ENCODE measurements at places on chromosomes 4 and X.

DNA sequence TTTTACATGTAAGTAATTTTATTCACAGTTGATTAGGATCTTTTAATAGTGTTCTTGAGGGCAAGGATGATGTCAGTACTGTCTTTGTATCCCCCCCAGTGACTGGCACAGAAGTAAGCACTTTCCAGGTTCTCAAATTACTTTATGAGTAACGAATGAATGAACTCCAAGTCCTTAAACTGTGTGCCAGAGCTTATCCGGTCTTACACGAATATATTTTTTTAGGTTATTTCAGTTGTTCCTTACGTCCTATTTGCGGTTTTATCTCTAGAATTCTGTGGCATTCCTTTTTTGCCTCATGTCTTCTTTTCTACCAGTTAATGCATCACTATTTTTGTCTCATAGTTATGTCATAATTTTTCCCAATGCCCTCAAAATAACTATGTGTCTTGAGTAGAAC lies 106.9 kb upstream of the MID1IP1 start:
- no peak for DNase-seq

DNA sequence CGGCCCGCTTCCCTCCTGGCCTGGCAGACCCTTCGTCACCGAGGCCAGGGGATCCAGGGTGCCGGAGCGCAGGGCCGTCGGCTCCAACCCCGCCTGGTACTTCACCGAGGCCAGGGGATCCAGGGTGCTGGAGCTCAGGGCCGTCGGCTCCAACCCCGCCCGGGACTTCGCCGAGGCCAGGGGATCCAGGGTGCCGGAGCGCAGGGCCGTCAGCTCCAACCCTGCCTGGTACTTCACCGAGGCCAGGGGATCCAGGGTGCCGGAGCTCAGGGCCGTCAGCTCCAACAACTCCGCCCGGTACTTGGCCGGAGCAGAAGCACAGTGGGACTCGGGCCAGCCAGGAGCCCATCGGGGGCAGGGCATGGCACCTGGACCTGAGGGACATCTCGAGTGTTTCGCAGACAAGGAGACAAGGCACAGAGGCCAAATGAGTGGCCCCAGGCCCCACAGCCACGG lies 85.1 kb downstream of the FAM53A start:
- no peak for DNase-seq

- no peak for DNase-seq
Observed at GRCh38 chrX:69221239-69222102, 56.2 kb upstream of the PJA1 start.

GRCh38 chrX:21781525-21781924 lies 23.6 kb upstream of the SMPX start:
- no peak for DNase-seq

- DNase-seq, result no peak
Observed at GRCh38 chrX:126165721-126166461, at the start of gene DCAF12L2. DCAF12L2 (minus strand) TSS chrX:126166289; CDS start chrX:126165924, 365 bp downstream.

DNA sequence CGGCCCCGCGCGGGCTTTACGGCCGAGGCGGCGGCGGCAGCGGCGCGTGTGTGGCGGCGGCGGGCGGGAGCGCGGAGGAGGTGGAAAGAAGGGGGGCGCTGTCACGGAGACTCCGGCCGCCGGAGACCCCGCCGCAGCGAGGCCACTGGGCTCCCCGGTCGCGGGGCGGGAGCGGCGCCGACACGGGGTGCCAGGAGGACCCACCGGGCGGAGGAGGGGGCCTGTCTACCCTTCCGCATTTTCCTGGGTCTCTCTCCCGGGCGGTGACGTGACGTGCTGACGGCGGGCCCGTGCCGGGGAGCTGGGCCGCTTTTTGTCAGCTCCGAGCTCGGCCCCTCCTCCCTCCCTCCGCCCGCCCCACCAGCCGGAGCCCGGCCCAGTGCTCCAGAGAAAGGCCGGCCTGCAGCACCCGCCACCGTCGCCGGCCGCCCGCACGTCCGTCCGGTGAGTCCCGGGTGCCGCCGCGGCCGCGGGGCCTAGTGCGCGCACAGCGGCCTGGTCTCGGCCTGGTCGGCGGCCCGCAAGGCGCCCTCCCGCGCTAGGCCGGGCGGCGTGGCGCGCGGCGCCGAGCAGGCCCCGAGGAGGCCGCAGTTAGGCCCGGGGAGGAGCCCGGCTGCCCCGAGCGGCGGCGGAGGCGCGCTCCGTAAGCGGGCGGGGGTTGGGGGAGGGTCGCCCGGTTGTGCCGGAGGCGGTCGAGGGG lies at the start of gene ZFX:
ZFX (plus strand) TSS at position 379 of the 700 bp plus-strand sequence. CDS start 23,014 bp downstream, outside the sequence.
- DNase-seq, result no peak

GRCh38 chr4:11487139-11487538 lies 58.4 kb upstream of the HS3ST1 start:
- DNase-seq, result no peak

DNA sequence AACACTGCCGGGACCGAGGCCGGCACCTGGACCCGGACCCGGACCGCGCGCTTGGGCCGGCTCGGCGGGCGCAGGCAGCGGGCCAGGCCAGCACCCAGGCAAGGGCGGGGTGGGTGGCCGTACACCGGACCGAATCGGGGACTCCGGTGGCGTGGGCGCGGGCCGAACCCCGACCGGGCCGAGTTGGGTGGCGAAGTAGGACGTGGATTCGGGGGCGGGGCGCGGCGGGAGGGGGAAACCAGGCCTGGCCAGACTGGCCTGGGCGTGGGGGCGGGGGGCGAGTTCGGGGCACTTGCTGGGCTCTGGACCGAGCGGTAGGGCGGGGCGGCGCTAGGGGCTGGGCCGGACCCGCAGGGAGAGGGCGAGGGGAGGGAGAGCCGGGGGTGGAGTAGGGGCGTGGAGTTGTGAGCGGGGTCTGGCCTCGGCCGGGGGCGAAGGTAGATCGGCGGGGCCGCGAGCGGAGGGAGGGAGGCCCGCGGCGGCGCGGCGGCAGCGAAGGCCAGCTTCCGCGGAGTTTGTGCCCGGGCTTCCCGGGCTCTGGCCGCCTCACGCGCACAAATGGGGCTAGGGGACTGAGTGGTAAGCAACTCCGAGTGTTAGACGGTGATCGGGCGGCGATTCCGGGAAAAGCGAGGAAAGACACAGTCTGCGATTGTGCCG lies 1.8 kb upstream of the BCORL1 start:
- DNase-seq, result no peak

GRCh38 chrX:103310555-103311398 lies at the start of gene BEX2:
BEX2 (minus strand) TSS chrX:103310990; CDS start chrX:103309976, 1,014 bp downstream.
- peak; percentile 12 for DNase-seq

DNA sequence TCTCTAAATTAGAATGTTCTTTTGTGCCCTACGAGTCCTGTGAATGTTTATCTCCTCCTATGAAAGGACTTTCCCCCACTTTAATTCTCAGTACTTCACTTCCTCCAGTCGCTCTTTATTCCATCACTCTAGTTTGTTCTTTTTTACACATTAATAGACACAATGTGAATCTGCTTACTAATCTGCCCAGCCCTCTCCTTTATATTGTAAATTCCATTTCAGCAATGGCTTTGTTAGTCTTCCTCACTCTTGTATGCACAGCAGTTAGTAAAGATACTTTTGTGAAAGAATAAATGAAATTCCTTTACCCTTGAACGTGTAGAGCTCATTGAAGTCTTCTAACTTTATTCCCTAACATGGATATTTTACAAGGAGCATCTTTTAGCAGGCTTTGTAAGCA lies 255.3 kb downstream of the GALNTL6 start:
- no peak for DNase-seq

- DNase-seq, result no peak
Observed at GRCh38 chrX:108250654-108251579, 159.3 kb downstream of the ATG4A start.

DNA sequence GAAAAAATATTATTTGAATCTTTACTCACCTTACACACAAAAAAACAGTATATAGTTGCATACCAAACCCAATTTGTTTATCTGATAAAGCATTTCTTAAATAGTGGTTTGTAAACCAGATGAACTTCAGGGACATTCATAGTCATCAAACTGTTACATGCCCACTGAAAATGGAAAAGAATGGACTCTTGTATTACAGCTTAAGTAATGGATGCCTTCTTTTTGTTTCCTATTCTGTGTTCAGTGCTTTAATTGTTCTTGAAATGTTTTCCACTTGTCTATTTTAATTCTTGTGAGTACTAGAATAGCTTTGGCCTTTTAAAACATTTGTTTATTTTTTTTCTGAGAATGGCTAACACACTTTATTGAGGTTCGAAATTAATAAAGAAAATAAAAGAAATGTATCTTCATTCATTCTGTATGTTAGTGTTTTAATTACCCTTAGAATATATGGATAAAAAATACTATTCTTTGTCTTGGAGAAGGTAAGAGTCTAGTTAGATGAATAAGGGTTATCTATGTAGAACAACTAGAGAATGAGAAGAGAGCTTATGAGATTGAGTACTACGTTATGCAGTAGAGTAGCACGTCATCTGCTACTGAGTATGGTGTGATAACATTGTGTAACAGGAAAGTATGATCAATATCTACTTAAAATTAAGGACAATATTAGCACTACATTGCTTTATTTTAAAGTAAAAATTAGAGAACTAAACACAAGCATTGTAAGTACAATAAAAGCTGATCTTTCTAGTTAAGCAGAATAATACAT lies 9.9 kb downstream of the CPEB2 start:
- no peak for DNase-seq

DNA sequence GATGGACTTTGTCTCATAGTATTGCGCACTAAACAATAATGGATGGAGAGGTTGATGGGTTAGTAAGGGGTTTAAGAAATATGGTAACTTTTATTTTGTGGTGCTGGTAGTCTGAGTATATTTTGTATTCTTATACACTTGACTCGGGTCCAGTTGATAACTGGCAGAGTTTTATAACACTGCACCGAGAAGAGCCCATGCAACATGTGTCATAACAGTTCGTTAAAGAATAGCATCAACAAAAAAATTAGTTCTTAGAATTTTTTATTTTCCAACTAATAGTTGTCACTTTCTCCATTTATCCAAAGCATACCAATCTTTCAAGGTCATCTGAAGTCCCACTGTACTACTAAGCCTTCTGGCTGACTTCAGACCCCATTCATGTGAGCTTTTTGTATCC lies 175.1 kb downstream of the SOWAHB start:
- no peak for DNase-seq

- no peak for DNase-seq
Observed at GRCh38 chr4:85005865-85006377, 39.4 kb upstream of the WDFY3 start.

- no peak for DNase-seq
Observed at GRCh38 chrX:133523081-133523487, 107.8 kb upstream of the GPC4 start.

DNA sequence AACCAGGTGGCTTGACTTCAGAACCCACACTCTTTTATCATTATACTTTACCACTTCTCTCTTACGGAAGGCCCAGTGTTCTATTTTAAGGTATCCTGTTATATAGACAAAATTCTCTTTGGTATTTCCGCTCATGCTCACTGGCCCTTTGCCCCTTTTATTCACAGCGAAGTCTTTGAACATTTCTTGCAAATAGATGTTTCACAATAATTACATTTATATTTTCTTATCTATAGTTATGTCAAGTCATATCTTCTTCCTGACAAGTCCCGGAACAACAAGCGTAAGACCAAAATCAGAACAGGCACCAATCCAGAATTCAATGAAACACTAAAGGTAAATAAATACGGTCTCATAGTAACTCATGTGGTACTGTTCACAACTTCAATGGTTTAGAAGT lies 102.0 kb downstream of the SYTL5 start:
- no peak for DNase-seq

DNA sequence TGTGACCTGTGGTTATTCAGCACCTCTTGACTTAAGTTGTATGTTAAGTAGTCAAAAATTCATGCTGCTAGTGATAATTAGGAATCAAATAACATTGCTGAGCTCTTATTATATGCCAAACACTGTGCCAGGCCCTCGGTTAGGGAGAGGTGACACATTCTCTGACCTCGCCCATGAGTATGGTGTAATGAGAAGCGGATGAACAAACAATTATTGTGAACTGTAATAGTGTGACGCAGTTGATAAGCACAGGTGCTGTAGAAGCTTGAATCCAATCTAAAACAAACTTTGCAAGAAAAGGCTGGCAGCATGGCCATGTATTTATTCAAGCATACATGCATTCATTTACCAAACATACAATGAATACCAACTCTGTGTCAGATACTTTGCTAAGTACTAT lies 303.5 kb upstream of the HS3ST1 start:
- DNase-seq, result no peak

- DNase-seq, result no peak
Observed at GRCh38 chr4:175935016-175935661, 123.1 kb upstream of the GPM6A start.

GRCh38 chrX:107851215-107851614 lies 25.5 kb downstream of the MID2 start:
- DNase-seq, result no peak

DNA sequence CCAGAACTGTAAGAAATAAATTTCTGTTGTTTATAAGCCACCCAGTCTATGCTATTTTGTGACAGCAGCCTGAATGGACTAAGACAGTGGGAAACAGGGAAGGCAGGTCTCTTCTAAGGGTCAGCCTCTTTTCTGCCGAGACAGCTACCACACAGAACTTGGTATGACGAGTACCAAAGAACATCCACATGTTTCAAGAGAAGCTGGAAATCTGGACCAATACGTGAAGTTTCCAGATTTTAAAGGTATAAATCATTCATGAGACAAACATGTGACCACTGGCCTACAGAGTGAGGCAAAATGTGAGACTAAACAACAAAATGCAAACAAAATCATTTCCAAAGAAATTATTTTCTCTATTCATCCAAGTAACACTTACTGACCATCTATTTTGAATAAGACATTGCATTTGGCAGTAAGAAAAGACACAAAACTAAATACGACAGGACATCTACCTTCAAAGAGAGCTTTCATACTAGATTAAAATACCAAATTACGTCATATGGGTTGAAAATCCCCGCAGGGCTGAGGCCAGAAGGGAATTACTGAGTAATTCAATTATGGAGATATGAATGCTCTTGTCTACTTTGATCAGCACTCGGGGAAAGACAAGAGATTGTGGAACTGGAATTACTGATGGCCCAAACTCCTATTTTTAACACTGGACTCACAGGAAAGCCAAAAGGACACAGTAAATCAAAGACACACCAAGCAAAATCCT lies 7.2 kb downstream of the SCARB2 start:
- DNase-seq, result no peak

DNA sequence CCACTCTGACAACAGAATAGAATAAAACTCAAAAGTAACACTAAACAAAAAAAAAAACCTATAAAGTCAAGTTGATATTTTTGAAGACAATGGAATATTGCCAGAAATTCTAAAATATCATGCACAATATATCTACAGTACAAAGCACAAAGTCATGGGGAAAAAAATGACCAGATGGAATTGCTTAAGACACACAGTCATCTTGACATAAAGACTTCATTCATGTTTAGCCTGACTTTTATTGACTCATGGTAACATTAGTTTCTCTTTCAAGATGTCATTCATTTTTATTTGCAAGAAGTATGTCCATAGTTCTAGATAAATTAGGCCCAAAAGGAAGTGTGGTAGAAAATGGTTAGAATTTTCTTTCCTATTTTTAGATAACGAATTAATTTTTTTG lies 259.1 kb downstream of the CAMK2D start:
- DNase-seq, result no peak

DNA sequence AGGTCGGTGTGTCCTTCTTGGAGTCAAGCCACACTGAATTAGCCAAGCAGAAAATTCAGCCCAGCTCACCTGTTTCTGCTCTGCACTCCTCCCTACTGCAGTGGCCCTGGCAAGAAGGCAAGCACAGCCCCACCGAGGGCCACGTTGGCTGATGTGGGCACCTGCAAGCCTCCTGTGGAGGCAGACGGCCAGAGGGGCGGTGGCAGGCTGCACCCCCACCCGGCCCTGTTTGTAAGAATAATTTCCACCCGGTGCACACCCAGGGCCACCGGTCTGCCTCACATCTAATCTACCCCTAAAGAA lies 18.8 kb downstream of the PPP2R2C start:
- no peak for DNase-seq
